BE2C (cell line): ENCODE measurements at places on chromosomes 12 and 14.

- no peak for DNase-seq
Observed at GRCh38 chr12:74889563-74890236, 319.9 kb downstream of the KCNC2 start.

GRCh38 chr12:116713527-116713926, 24.3 kb downstream of the SPRING1 start:
- no peak for DNase-seq

DNA sequence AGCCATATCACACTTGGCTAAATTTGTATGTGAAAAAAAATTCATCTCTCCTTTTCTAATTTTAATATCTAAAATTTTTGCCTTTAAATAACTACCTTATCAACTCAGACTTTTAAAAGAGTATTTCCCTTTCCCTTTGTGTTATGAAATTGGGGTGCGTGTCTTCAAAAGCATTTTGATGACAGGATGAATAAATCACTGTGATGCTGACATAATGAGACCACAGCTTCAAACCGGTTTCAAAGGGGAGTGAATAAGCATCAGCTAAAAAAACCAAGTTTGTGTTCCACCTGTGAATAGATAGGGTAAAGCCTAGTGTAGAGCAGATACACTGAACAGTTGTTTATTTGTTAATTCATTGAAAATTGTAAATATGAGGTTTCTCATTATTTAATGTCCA, 85.0 kb downstream of the LGR5 start:
- no peak for DNase-seq

GRCh38 chr12:18895540-18895939, 157.6 kb downstream of the CAPZA3 start:
- DNase-seq = no peak

DNA sequence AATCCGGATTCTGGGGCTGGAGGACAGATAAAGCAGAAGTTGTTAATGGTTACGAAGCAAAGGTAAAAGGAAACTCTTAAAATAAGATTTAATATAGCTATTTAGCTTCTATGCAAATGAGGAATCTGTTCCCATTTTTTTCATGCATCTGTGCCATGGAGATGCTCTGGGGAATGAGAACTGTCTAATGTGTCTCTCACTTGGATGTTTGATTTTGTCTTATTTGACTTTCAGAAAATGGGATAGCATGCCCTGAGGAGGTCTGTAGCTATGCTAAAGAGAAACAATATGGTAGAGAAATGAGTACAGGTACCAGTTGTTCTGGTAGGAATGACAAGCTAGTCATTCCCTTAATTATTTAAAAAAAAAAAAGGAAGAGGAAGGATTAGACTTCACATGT, 24.3 kb downstream of the C12orf76 start:
- DNase-seq = no peak
